ENCODE measurements at places on chromosomes 2 and 18. TPM values are rescaled to one million over a fixed set of nuclear protein-coding genes. Genes with fewer than 3 reads are reported as not detected.

GRCh38 chr2:181784556-181784955, 104.2 kb upstream of the NEUROD1 start:
- DNase-seq, result peak; percentile 47

DNA sequence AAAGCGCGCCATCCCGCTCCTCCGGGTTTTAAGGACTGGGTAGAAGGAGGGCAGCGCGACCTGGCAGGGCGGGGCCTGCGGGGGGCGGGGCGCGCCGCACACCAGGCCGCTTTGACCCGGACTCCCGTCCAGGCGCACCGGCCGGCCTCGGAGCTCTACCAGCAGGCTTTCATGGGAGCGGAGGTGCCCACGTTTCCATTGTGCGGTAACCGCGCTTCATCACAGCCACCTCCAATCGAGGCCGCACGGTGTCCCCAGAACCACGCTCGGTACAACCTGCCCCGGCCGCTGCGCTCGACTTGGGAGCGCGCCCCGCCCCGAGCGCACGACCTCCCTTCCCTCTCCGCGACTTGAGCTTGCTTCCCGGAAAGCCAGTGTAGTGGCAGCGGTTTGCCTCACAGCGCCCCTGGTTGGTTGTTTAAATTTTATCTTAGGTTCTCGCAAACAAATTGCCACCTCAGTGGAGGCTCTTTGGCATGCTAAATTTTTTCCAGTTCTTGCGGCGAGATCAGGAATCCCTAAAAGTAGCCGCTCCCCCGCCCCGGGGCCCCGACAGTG, 280 bp upstream of the CYP1B1 start:
- peak; percentile 76 for DNase-seq

DNA sequence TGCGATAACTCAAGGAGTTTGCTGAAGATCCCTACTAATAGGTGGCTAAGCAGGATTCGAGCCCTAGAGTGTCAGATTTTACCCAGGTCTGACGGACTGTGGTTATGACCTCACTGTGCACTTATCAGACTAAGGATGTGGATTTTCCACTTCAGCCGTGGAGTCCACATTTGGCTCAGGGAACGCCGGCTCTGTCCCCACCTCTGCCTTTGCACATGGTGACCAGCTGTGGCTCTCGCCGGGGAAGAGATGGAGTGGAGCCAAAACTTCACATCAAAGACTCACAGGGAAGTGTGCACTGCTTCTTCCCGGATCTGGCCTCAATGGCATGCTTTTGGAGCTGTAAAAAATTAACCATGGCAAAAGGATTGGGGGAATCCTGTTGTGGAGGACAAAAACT, 249.3 kb upstream of the APCDD1 start:
- DNase-seq, result no peak

DNA sequence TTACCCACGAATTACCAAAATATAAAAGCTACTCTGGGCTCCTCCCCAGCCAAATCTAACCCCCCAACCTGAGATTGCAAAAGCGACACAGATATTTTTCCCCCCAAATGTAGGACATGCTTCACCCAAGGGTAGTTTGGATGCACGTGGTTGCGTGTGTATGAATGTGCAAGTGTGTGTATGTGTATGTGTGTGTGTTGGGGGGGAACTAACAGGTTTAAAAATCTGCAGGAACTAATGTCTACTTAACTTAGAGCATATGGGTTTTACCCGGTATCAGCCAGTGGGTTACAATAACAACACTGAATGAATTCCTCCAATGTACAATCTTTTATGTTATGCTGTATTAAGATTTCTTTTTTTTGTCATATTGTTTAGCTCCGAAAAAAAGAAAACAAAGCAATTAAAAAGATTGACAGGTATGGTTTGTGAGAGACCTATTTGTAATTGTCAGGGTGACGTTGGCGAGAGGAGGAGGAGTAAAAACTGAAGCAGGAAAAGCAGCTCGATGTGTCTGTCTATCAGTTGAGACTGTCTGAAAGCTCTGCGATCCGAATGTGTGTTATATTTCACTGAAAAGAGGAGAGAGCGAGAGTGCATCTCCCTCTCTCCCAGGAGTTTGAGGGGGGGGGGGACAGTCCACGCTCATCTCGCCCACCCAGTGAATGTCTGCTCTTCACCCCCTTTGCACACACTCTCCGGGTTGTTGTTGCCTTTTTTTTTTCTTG, at the start of gene TSHZ1:
Gene TSHZ1, plus strand, starts transcription at position 524 of the 728 bp plus-strand sequence. CDS start 1,080 bp downstream, outside the sequence.
- DNase-seq, result peak; percentile 92

- DNase-seq, result no peak
Observed at GRCh38 chr18:50061876-50062517, 132.9 kb downstream of the MYO5B start.

- DNase-seq, result no peak
Observed at GRCh38 chr2:190486037-190486623, 48.4 kb downstream of the NEMP2 start.

GRCh38 chr18:59579509-59579908, 117.7 kb downstream of the CCBE1 start:
- no peak for DNase-seq

GRCh38 chr2:223532712-223533111, 69.4 kb downstream of the SCG2 start:
- no peak for DNase-seq

GRCh38 chr2:207481924-207482323, 47.8 kb upstream of the CREB1 start:
- DNase-seq, result no peak

GRCh38 chr2:11370377-11371091, 26.1 kb upstream of the ROCK2 start:
- no peak for DNase-seq

DNA sequence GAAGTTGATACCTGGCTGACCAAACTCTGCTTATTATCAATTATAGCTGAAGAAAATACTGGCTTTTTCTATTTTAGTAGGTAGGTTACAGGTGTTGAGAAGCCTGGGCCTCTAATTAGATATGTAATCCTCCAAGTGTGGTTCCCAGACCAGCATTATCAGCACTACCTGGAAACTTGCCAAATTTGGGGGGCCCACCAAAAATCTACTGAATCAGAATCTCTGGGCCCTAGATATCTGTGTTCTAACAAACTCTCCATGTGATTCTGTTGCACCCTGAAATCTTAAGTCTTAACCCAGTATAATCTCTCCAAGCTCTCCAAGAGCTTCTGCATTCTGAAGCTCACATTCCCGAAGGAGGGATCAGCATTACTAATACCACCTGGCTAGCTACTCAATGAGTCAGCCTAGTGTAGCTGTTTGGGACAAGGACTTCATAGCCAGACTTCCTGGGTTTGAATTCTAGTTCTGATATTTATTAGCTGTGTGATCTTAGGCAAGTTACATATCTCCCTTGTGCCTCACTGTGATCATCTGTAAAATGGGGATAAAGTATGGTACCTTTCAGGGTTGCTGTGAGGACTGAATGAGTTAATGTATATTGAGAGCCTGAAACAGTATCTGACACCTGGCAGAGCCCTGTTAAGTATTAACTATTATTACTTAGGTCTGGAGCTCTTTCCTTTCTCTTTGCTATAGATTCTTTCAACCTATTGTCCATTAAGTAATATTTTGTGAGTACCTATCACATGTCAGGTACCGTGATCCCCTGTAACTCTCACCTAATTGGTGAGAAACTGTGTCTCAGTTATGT, 94.1 kb upstream of the CD302 start:
- DNase-seq, result no peak

DNA sequence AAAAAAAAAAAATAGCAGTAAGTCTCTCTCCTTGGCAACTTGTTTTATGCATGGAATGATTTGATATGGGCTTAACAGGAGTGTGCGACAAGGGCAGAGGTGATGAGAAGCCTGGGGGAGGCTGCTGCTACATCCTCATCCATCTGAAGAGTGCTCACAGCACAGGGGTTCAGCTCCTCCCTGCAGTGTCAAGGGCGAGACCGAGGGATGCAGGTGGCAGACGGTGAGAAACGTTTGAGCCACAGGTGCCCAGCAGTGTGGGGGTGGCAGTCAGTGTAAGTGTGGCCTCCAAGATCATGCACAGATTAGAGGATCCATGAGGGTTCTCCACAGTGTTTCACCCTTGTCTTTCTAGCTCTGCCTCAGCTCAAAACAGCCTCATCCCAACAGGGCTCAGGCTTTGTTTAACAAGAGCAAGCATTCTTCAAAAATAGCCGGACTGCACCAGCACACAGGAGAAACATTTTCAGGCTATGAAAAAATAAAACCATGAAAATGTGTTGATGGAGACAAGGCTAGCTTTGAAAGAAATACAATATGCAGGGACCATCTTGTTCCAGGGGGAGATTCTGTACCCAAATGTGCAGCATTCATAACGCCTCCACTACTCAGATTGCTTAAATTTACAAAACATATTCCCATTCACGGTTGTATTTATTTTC, 324.5 kb upstream of the MYT1L start:
- DNase-seq, result no peak

- DNase-seq, result no peak
Observed at GRCh38 chr2:138244501-138244925, 257.1 kb upstream of the SPOPL start.

GRCh38 chr2:25887624-25888242, 9.4 kb upstream of the ASXL2 start:
- DNase-seq, result no peak

DNA sequence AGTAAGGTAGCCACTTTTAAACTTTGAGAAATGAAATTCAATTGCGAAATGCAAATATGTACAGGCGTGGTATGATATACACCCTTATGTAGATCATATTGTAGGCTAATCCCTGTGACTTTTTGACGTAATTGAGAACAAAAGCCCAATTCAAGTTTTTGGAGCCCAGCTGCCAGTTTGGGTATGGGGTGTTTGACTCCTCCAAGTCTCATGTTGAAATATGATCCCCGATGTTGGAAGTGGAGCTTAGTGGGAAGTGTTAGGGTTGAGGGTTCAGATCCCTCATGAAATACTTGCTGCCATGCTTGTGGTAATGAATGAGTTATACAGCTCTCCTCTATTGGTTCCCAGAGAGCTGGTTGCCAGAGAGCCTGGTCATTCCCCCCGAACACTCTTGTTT, 1666.8 kb downstream of the SUCLG1 start:
- no peak for DNase-seq

DNA sequence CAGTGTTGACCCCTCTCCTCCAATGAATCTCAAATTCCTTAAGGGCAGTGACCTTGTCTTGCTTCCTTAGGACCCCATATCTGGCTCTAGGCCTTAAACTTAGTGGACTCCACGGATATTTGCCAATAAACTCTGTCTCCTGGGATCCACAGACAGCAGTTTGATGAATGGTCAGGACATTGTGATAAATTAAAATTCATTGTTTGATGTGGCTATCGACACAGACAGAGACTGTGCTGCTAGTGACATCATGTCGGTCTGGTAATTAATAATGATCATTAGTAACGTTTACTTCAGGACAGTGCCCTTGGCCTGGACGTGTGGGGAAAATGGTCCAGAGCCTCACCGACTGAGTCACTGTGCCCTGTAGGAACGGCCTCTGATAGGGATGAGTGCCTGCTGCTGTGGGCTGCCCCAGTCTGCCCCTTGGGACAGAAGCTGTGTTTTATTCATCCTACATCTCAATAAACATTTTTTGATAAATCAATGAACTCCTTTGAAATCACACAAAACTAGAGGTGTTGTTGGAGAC, 5.2 kb upstream of the SLC35F6 start:
- DNase-seq, result no peak

GRCh38 chr2:25160376-25160775, 8.0 kb downstream of the POMC start:
- DNase-seq, result no peak

DNA sequence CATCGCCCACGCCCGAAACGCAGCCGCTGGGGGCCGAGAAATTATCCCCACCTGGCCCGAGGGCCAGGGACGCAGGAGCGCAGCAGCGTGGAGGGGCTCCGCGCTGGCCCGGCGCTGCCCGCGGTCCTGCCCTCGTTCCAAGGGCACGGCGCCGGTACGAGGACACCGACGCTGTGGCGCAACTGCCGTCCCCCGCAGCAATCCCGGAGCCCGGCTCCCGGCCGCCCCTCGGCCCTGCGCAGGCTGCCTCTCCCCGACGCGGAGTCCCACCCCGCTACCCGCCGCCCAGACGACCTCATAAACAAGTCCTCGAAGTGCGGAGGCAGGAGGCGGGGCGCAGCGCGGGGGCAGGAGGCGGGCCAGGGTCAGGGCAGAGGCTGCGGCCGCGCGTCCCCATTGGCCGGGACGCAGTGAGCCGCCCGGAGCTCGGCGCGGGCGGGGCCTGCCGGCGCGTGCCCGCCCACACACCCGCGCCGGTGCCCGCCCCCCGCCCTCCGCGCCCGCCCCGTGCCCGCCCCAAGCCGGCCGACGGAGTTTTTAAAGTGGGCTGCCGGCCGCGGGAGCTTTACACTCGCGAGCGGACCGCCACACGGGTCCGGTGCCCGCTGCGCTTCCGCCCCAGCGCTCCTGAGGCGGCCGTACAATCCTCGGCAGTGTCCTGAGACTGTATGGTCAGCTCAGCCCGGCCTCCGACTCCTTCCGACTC, at the start of gene EPAS1:
Gene EPAS1, plus strand, starts transcription at position 568 of the 706 bp plus-strand sequence. CDS start 505 bp downstream, outside the sequence.
- peak; percentile 78 for DNase-seq

The RAX gene
- not detected for total RNA-seq

The ARHGEF33 gene
- total RNA-seq, result not detected

The SAG gene
- not detected for total RNA-seq

The SLC40A1 gene
- total RNA-seq, result 2.2 TPM

The LIPT1 gene
- total RNA-seq, result 4.9 TPM

The CDK15 gene
- 8.0 TPM for total RNA-seq

The VAMP8 gene
- 0.43 TPM for total RNA-seq

The DCDC2C gene
- not detected for total RNA-seq

The ZNF521 gene
- 6.8 TPM for total RNA-seq
